ENCODE measurements at places on chromosomes 3 and 15. TPM values are rescaled to one million over a fixed set of nuclear protein-coding genes. Genes with fewer than 3 reads are reported as not detected.

Gene ZIC4
- polyA plus RNA-seq = not detected

Gene RLBP1
- not detected for polyA plus RNA-seq

Gene RPUSD3
- polyA plus RNA-seq = 43.9 TPM

Gene HDDC3
- 15.8 TPM for polyA plus RNA-seq

DNA sequence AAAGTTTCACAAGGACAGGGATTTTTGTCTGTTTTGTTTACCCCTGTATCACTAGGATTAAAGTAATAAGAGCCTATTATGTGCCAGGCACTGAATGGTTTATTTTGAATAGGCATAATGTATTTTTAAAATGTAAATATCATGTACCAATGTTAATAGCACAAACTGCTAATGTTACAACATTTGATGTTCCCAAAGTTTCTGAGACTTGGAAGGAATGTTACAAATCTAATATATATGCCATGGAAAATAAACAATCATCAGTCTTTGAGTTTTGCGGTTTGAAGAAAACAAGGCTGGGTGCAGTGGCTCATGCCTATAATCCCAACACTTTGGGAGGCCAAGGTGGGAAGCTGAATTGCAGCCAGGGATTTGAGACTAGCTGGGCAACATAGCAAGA is 159.4 kb downstream of the CDIN1 start:
- DNase-seq = no peak

GRCh38 chr15:90099868-90100831 is 2.1 kb downstream of the IDH2 start:
- no peak for DNase-seq

- DNase-seq = no peak
Observed at GRCh38 chr15:26697913-26698312, 75.0 kb downstream of the GABRB3 start.

DNA sequence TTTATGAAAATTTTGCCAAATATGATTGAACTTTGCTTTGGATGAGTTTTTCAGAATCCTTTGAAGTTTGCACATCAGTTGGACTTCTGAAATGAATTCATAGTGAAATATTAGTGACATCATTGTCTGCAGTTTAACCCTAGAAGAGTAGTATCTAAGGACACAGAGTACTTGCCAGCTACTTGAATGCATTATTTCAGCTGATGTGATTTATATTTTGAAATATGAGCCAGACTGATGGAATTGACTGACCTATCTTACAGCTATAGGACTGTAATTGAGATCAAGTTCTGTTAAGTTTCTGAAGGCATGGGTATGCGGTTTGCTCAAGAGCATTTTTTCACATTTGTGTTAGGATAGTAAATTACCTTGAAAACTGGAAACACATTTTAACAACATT is 51.2 kb downstream of the LYSMD4 start:
- DNase-seq = no peak

DNA sequence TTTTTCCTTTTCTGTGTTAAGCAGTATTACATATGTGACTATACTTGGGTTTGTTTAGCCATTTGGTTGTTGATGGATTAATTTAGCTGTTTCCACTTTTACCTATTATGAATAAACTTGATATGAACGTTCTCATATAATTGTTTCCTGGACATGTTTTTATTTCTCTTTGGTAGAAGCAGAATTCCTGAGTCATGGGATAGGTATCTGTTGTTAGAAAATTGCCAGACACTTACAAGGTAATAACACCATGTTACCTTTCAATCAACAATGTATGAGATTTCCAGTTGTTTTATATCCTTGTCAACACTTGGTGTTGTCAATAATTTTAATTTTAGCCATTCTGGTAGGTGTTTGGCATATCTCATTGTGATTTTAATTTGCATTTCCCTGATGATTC is 475.4 kb downstream of the IGSF11 start:
- DNase-seq = no peak

DNA sequence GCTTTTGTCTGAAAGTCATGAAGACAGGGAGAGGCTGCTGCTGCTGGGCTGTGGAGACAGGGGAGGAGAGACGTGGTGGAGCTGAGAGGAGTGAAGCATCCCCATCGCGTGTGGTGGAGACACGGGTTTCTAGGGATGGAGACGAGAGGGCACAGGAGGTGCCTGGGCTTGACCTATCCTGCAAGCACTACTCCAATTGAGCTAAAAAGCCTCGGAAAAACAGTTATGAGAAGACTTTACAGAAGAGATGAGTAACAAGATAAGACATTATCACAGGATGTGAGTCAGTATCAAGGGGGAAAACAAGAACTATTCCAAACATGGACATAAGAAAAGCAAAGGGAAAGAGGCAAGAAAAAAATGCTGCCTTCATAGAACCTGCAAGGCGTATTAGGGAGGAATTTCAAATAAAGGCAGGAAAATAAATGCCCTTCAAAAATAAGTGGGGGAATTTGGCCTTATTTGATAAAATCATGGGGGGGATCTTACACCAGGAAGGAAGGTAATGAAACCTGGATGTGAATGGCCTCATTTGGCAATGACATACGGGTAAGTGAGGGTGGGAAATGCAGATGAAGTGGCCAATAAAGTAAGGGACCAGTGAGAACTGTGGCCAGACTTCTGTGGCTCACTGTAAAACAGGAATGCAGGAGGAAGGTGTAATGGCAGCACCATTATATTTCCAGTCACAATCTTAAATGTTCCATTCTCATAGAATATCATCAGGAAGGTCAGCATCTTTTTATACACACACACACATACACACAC is 97.9 kb downstream of the PLD1 start:
- no peak for DNase-seq

GRCh38 chr15:86879250-86880229 is 799.9 kb downstream of the AGBL1 start:
- DNase-seq = no peak
